ENCODE measurements at places on chromosomes 4 and X.

- peak; percentile 86 for DNase-seq
These were observed 37.1 kb upstream of the IRAK1 start for GRCh38 chrX:154056770-154057241.

GRCh38 chrX:97402903-97403302 lies 519.2 kb downstream of the RPA4 start:
- DNase-seq, result no peak

DNA sequence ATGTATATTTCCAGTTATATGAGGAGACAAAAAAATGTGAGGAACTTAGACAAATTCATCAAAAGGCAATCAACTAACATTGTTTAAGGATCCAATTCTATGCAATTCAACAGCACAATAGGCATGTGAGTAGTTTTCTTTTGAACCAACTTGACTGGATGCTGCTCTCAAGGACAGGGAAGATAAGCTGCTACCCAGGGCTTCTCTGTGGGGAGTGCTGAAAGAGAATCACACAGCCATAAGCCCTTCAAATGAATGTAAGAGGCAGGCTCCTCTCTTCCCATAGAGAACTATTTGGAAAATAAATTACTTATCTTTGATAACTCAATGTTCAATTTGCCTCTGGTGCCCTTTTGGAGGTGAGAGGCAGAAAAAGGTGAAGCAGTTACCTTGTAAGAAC lies 1413.6 kb downstream of the PCDH7 start:
- no peak for DNase-seq

- peak; percentile 78 for DNase-seq
These were observed 68.3 kb upstream of the RBPJ start for GRCh38 chr4:26252349-26253025.

DNA sequence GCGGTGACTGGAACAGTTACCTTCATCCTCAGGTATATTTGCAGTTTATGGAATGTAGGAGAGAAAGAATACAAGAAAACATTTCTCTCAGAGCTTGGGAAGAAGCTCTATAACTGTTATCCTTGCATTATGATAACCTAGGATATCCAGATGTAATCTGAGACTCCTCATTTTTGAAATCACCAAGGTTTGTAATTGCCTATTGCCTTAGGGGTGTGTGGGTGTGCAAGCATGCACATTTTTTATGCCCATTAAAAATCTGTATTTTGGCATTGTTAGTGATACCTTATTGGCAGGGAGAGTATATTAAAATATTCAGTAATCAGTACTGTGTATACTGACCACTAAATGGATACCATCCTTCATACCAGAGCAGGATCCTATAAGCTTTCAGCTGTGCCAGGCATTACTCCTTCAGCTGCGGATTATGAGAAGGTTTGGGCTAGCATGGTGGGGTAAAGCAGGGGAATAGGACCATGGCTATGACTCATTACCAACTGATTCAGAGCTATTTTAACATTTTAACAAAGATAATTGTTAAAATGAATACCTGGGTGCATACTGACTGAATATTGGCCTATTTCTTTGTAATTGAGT lies 8.3 kb downstream of the SEC24B start:
- DNase-seq, result no peak

- no peak for DNase-seq
These were observed 33.7 kb downstream of the HTT start for GRCh38 chr4:3108211-3108610.

- no peak for DNase-seq
These were observed 41.9 kb downstream of the PLS3 start for GRCh38 chrX:115602729-115603389.

- no peak for DNase-seq
These were observed 266.2 kb downstream of the PPP3CA start for GRCh38 chr4:101081166-101081565.

DNA sequence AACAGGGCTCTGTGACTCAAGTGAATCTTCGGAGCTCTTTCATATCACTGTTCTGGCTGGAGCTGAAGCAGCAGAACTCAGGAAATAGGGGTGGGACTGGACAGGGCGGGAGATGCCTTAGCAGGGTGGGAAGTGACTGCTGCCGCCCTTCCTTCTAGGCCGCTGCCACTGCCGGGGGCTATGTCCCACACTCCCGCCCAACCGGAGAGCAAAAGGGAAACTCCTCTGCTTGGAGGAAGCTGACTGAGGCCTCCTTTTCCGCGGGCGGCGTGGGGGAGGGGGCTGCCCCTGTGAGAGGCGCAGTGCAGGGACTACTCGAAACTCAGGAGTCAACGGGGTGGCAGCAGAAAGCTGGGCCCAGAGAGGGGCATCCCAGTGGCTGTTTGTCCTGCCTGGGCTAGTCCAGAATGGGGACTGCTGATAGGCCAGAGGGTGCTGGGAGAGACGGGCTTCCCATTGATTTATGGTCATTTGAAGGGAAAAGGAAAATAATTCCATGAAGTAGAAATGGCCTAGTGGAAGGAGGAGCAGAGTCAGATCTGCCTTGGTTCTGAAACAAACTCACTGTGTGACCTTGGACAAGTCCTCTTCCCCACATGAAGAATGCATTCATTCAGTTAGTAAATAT lies 36.9 kb downstream of the STARD8 start:
- no peak for DNase-seq

- no peak for DNase-seq
These were observed 13.9 kb downstream of the NIPAL1 start for GRCh38 chr4:48030470-48030869.

- DNase-seq, result no peak
These were observed 5.9 kb upstream of the TNIP2 start for GRCh38 chr4:2762048-2762447.

DNA sequence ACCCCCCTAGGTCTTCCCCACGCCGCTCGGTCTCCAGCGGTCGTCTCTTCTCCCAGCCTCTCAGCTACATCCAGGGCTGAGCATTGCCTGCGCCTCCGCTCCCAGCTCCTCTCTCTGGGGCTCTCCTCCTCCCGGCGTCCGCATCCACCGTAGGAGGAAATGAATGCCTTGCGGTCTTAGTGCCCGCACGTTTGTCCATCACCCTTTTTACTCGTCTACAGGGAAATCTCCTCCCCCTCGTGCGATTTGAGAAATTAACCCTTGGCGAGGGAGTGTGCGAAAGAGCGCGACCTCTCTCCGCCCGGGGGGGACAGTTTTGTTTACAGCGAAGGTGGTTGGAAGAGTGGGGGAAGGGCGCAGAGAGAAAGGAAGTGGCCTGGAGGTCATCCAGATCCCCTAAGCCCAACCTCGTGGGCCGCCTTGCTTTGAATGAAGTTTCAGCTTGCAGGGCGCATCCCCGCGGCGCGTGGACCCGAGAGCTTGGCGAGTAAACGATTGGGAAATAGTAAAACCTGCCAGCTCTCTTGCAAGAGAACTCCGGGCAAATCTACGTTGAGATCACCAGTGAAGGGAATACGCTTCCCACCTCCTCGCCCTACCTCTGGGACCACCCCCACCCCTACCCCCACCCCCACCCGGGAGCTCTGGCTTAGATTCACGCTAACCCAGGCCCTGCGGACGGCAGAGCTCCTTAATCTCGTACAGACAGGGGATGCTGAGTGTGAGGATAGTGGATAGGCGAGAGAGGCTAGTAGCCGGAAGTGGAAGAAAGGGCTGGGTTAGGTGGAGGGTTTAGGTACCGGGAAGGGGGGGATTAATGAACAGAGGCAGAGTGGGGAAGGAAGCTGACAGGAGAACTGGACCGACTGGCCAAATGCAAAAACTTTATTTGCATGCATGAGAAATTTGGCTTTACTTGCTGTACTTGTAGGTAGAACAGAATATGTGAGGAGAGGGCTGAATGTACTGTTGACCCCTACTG lies at the start of gene ELOVL6:
Gene ELOVL6, minus strand, starts transcription at position 181 of the 982 bp plus-strand sequence. CDS start 280 bp downstream, outside the sequence.
- peak; percentile 59 for DNase-seq

DNA sequence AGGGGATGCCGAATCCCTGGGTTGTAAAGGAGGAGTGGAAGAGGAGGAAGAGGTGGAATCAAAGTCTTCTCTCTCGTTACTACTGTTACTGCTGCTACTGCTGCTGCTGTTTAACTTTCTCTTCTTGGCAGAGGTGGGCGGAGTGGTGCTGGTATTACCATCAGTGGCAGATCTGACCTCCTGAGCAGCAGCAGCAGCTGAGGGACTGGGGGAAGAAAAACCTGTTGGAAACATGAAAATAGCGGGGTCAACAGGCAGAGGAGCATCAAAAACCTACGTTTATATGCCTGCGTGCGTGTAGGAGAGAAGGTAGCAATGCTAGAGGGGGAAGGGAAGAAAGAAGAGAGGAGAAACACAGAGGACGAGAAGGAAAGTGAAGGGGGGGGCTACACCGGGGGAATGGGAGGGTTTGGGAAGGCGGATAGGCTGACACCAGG lies 339 bp downstream of the CUL4B start:
- DNase-seq, result peak; percentile 32

- DNase-seq, result no peak
These were observed 91.6 kb downstream of the FUNDC1 start for GRCh38 chrX:44451056-44451455.

DNA sequence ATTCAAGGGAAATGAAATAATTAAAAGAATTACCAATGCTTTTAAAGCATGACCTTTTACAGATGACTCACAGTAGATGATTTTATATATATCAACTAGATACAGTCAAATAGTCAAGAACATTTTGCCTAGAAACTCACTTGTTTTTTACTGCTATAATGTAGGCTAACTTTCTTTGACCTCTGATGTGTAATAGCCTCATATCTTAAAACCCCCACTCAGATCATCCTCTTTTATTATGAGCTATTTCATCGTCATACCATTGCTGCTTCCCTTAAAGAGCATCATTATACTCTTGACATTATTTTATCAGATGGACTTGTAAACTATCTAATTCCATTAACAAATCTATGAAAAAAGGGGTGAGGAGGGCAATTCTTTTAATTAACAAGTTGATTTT lies 355.9 kb upstream of the AGA start:
- DNase-seq, result no peak

GRCh38 chrX:125757794-125758564 lies 408.1 kb downstream of the DCAF12L2 start:
- no peak for DNase-seq

- peak; percentile 16 for DNase-seq
These were observed 204.9 kb downstream of the GBA3 start for GRCh38 chr4:22897520-22898108.

Measured in HepG2 (cell line).